ENCODE measurements at places on chromosomes 12 and 14.

GRCh38 chr12:108457006-108457733 lies 57.9 kb upstream of the FICD start:
- DNase-seq = no peak

DNA sequence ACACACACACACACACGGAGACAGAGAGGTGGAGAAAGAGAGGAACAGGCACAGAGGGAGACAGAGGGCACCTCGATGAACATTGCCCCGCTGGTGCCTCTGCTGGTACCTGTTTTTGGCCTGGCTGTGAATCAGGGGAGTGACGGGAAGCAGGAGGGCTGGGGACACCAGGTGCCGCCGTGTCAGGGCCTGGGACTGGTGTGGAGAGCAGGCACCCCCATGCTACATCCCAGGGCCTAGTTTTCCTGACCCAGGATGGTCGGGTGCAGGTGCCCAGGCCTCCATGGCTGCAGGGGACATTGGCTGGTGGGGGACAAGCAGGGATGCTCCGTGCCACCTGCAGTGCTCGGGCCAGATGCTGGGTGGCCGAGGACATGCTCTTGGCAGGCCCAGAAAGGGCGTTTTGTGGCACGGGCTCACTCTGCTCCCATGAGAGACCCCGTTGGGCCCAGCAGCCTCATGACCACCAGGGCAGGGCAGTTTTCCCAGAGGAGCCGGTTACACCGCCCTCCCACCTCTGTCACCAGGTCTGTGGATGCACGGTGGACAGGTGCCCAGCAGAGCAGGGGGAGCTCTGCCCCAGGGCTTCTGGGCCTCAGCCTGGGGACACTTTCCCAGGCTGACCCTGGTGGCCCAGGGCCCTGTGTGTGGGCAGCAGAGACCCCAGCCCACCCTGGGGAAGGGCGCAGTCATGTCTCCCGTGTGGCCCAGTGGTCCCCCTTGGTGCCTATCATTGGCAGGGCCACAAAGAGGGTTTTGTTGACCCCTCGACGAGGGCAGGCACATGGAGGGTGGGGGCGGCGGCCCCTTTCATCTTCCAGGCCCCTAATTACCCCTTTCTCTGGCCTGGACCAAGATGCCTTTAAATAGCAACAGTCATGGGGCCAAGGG lies 207.5 kb upstream of the RTL1 start:
- DNase-seq = no peak

GRCh38 chr12:88717188-88717587 lies 136.9 kb upstream of the KITLG start:
- DNase-seq = no peak

DNA sequence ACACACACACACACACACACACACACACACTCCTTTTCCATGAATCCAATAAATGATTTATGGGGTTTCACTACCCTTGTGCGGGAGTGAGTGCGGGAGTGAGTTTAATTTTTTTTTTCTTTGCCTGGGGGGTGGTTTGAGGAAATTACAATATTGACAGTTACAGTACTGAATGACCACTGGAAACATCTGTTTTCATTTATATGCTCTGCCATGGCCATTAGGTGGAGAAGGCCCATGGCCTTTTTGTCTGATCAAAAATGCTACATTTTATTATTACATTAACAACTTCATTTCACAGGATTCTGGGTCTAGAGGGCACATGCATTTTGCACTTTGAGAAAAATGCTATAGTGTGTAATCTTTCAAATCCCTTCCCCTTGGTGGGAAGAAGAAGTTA lies 5.9 kb downstream of the TBX3 start:
- DNase-seq = no peak

GRCh38 chr14:96098309-96098998 lies 59.3 kb downstream of the C14orf132 start:
- DNase-seq = no peak

DNA sequence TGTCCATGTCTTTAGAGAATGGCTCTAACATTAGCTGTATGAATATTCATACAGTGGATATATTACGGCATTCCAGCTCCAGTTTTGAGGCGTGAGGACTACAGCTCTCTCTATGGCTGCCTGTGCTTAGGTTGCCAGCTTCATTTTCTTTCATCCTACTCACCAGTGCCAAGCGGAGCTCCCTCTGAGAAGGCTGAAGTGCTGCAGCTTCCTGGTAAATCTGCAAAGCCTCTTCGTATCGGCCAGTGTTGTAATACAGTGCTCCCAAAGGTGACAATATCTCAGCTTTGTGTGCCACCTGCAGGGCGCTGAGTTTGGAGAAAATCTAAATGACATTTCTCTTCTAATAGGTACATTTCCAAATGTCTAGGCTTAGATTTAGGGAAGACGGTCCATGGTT lies 19.8 kb upstream of the OVCH1 start:
- DNase-seq = no peak

- no peak for DNase-seq
Observed at GRCh38 chr12:91687052-91688017, 458.3 kb downstream of the BTG1 start.

DNA sequence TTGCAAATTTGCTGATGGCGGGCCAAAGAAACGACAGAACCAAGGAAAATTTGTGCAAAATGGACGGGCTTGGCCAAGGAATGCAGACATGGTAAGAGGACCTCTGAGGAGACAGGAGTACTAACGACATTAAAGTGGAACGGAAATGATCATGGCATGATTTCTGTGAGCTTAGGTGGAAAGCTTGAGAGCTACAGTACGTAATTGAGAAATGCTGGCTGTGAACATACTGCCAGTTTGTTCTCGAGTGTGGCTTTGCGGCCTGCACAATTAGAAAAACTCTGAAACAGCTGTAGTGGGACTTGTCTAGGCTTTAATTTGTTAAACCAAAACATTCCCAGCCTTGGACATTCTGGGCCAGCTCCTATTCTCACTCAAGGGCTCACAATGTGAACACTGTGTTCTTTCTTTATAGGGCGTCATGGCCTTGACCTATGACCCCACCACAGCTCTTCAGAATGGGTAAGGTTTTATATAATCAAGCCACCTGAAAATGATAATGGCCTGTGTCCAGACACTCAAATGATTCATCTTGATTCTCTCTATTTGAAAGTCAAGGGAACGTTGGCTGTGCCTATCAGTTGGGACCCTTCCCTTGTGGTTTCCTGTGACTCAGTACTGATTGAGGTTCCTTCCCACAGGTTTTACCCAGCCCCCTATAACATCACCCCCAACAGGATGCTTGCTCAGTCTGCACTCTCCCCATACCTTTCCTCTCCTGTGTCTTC lies 48.5 kb downstream of the BAZ2A start:
- no peak for DNase-seq

GRCh38 chr14:30482276-30482675 lies 76.7 kb upstream of the G2E3 start:
- no peak for DNase-seq

DNA sequence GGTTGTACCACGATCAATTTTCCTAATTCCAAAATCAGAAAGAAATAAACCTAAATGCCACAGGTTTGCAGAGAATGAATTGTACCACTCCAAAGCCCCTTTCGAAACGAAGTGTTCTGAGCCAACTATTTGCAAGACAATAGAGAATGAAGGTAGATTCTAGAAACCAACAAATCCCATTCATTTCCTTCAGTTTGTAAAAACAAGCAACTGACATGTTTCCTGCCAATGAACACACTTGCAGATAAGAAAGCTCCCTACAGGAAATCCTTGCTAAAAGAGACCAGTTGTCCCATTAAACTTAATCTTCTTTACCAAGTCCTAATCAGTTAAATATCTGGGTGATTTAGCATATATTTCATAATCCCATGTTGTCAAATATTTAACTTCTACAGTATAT lies 198.4 kb upstream of the FOXN3 start:
- no peak for DNase-seq

GRCh38 chr12:3604748-3605586 lies 114.0 kb downstream of the PRMT8 start:
- no peak for DNase-seq

DNA sequence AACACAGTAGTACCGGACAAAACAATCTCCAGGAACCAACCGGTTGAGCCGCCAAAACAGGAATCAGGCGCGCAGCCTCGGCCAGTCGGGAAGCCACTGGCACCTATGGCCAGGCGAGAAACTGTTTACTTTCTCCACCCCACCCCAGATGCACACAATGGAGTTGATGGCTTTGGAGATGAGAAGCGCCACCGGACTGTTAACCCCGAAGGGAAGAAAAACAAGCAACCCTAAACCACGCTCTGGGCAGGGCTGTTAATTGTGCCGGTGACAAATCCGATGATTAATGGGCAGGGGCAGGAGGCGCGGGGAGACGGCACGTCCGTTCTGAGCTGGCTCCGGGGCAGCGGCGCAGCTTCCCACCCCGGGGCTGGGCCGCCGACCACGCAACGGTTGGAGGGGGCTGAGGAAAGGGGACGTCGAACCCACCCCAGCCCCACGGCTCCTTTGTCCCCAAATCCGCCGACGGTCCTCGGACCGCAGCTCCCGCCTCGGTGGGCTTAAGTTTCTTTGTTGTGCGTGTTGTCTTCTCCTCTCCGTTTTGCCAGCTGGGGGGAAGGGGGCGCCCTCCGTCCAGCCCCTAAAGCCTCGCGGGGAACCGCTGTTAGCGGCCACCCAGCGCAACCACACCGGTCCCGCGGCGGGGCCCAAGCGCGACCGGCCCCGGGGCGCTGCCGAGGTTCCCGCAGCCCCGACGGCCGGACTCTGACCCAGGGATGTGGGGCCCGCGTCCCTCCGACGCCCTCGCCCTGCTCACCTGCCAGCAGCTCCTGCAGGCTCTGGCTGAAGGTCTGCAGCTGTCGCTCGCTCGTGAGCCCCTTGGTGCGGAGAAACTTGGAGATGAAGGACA lies 790 bp downstream of the BTG1 start:
- no peak for DNase-seq

Data from esophagus squamous epithelium (tissue), 5 donors.